Eye (tissue), 1 donor: ENCODE measurements at places on chromosomes 16 and 17.

GRCh38 chr16:81841722-81842121 is 62.6 kb downstream of the PLCG2 start:
- no peak for DNase-seq

GRCh38 chr17:72119873-72120641 is 763 bp upstream of the SOX9 start:
- DNase-seq, result peak; percentile 91

- no peak for DNase-seq
These were observed 32.2 kb downstream of the HS3ST3A1 start for GRCh38 chr17:13569398-13570123.

DNA sequence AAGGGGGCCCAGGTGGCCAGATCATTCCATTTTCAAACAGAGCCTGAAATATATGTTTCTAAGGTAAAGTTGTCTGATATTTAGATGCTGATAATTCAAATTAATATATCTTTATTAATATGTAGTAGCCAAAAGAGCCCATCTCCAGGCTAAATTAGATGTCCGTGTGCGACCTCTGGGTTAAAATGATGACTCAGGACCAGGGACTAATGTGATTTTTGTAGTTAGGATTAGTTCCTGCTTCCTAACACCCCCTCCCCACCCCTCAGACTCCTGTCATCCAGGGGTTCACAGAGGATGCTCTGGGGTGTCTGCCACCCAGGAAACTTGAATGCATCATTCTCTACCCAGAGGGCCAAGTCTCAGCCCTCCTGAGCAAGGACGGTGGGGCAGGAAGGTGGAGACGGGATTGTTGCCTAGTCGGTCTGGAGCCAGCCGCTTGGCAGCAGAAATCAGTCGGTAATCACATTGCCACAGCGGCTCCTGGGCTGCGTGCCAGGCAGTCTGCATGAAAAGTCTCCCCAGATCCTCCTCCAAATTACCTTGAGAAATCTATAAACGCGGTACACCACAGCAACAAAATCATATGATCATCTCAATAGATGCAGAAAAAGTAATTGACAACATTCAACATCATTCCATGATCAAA is 29.8 kb downstream of the CNGB1 start:
- no peak for DNase-seq

DNA sequence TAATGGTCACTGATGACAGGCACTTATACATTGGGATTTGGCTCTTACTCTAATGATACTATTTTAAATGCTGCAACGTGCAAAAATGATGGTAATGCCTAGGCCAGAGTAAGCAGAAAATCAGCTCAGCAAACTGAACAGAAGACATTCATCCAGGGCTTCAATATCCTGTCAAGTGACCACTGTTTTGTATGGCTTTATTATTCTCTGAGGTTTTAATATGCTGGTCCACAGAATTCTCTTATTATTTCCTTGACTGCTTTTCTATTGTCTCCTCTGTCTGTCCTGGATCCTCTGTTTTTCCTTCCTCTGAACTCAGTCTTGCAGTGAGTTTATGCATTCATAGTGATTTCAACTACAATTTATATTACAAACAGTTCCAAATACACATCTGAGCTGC is 90.8 kb upstream of the PMFBP1 start:
- no peak for DNase-seq

- peak; percentile 93 for DNase-seq
These were observed 19.4 kb downstream of the CEP295NL start for GRCh38 chr17:78883533-78884131.

- DNase-seq, result no peak
These were observed 4.0 kb downstream of the UNC13D start for GRCh38 chr17:75839942-75840798.

DNA sequence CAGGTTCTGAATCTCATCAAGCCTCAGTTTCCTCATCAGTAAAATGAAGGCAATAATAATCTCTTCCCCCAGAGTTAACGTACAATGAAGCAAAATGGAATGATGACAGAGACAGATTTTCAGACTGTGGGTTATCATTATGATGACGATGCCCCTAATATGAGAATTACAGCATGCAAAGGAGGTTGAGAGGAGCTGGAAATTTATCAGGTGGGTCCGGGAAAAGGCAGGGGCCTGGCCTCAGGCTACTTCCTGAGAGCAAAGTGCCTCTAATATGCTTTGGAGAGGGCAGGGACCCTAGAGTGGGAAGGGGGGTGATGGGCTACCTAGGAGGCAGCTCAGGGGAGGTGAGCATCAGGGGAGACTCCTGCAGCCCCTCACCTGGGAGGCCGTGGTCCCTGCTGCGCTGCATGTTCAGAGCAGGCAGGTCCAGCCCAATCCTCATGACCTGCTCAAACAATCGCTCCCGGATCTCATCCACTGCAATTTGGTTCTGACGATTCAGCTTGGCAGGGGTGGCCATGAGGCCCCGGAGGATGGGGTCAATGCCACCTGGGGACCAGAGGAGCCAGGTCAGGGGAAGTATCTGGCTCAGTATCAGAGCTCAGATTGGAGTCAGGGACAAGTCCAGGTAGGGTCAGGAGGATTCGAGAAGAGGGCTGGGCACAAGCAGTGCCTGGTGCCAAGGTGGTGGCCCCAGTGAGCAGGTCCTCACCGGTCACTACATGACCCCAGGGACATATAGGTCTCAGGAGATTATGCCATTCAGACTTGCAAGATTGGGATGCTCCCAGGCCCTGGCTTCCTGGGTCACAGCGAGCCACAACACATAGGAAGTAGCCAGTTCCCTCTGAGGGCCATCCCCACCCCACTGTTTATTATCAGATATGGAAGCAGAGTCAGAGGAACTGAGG is 8.1 kb downstream of the MPO start:
- no peak for DNase-seq

DNA sequence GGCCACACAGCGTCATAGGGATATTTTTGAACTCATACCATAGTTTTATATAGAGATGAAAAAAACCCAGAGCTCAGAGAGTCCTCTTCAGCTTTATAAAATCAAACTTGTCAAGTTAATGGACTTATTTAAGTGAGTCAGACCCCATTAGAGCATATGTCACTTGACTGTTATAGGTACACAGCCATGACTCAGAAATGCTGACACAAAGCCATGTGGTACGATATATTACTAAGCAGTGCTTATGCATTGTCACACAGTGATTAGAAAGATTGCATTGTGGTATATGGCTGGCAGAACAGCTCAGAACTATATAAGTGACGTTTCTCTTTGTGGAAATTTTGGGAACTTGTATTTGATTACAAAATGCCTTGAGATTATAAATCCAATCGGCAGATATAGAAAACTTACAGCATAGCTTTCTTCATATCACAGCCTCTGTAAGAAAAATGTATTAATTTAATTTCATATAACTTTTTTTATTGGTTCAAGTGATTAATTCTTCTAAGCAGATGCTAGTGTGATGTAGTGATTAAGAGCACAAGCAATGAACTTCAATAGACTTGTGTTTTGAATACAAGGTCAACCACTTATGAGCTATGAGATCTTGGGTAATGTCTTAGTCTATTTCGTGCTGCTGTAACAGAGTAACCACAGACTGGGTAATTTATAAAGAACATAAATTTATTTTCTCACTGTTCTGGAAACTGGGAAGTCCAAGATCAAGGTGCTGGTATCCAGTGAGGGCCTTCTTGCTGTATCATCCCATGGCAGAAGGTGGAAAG is 25.8 kb upstream of the GINS3 start:
- no peak for DNase-seq

DNA sequence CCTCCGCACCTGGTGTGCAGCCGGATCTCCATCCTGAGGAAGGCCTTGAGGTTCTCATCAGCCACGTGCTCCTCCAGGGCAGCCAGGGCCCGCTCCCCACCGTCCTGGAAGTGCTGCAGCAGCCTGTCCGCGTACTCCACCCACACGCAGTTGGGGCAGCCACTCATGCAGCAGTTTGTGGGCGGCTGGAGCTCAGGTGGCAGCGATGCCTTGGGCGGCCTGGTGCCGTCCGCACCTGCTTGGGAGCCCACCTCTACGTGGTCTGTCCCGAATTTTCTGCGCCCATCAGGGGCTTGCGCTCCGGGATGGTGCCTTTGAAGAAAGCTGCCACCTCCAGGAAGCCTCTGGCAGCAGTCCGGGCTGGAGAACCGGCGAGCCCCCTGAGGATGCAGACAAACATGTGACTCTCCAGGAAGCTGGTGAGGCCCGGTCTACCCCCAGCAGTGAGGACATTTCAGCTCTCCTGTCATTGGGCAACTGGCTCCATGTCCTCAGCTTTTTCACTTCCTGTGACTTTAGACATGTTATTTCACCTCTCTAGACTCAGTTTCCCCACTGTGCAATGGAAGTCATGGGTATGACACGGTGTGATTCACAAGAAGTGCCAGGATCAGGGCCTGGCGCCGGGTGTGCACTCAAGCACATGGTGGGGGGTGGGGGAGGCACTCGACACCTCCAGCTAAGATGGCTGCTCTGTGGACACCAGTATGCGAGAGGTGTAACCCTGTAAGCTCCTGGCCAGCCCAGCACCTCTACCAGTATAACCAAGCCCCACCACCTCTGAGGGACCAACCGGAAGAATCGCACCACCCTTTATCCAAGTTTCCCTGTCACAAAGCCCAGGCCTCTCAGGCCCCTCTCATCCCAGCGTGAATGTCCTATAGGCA is 957 bp downstream of the OXLD1 start:
- no peak for DNase-seq

- DNase-seq, result no peak
These were observed 44.7 kb downstream of the SKAP1 start for GRCh38 chr17:48385319-48385718.

DNA sequence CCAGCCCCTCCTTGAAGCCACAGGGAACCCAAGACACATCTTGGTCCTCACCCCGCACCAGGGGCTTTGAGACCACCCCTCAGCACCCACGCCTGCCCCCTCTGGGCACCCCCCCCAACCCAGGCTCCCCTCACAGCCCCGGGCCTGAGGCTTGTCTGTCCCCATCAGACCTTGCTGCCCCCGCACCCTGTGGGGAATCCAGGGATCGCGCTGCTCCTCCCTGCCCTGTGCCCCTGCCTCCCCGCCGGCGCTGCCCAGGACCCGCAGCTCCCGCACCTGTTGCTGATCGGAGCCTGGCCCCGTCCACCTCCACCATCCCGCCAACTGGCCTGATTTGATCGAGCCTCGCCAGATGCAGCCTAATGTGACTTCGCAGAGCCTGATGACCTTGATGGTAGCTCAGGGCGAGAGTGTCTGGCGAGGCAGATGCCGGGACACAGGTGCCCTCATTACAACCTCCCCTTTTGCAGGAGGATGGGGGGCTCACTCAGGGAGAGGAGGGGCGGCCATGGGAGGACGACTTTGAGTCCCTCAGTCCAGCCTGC is 29.0 kb downstream of the SLC25A10 start:
- DNase-seq, result no peak

DNA sequence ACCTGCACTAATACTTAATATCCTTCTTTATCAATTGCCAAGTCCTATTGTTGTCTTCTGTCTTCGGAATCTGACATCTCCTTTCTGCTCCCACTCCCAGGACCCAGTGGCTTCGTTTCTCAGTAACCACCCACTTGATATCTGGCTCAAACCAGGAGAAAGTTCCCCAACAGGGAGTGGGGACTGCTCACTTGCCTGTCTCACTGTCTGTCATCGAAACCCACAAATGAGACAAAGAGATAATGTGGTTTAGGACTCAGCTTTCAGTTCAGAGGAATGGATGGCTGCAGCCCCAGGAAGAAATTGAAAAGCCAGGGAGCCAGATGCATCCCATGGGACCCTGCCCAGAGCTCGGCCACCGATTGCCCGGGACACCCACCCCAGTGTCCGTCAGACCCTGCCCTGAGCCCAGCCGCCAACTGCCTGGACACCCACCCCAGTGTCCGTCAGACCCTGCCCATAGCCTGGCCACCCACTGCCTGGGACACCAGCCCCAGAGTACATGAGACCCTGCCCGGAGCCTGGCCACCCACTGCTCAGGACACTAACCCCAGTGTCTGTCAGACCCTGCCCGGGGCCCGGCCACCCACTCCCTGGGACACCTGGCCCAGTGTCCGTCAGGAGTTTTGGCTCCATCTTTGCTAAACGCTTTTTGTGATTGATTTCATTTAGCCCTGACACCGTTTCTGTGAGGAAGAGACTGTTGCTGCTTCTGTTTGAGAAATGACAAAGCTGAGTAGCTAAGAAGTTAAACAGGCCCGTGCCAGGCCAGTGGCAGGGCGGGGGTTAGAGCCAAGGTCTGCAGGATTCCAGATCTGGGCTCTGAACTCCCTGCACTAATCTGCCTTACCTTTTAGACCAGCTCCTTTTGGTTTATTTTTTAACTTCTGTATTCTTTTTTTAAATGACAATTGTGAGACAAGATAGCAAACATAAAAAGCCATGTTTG is 251.4 kb downstream of the PHKB start:
- no peak for DNase-seq

DNA sequence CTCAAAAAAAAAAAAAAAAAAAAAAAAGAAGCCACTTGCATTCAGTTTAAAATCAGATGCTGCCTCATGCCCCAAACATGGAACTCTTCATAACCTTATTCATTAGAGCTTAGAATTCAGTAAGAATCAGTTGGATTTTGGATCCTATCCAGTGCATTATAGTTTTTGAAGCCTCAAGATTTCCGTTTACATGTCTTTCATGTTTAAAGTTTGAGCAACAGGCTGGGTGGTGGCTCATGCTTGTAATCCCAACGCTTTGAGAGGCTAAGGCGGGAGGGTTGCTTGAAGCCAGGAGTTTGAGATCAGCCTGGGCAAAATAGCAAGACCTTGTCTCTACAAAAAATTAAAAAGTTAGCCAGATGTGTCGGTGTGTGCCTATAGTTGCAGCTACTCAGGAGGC is 55.0 kb downstream of the SNTB2 start:
- DNase-seq, result no peak

GRCh38 chr17:82175951-82176350 is 36.7 kb downstream of the CCDC57 start:
- no peak for DNase-seq

DNA sequence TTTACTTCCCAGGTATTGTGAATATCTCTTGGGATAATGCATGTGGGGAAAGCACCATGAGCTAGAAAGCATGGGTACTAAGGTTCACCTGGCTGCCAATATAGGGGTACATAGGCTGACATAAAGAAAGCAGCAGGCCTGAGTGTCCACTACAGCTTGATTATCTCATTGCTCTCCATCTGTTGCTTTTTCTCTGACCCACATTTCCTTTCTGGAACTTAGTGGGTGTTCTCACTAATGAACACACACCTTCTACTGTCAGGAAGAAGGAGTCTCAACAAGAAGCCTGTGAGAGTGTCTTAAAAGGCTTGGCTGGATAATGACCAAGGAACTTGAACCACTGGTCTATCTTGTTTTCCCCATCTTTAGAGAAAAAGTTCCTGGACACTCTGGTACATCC is 62.5 kb downstream of the CA10 start:
- DNase-seq, result no peak

GRCh38 chr16:74625500-74626350 is 18.8 kb upstream of the GLG1 start:
- no peak for DNase-seq

DNA sequence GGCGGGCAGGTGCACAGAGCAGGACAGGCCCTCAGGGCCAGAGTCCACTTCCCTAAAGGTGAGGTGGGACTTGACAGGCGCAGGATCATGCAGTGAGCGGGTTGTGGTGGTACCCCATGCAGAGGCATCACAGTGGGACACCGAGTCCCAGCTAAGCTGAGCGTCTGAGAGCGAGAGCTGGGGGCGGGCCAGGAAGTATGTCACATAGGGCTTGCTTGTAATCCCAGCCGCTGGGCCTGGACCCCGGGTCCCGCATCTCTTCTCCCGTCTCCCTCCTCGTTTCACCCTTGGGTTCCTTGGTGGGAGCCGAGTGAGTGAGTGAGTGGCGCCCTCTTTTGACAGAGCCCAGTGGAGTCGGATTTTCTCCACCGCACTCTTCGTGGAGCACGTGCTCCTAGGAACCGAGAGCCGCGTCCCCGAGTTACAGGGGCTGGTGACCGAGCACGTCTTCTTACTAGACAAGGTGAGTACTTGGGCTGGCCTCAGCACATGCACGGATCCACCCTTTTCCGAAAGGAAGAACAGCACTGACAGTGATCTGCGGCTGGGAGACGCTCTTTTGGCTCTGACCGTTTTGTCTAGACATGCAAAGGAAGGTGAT is 50.8 kb upstream of the ENDOV start:
- peak; percentile 57 for DNase-seq
